ENCODE measurements at places on chromosomes 7 and 10.

- no peak for DNase-seq
These were observed 24.6 kb downstream of the JAZF1 start for GRCh38 chr7:28155964-28156363.

- DNase-seq, result no peak
These were observed 140.5 kb downstream of the PKD1L1 start for GRCh38 chr7:47807756-47808155.

DNA sequence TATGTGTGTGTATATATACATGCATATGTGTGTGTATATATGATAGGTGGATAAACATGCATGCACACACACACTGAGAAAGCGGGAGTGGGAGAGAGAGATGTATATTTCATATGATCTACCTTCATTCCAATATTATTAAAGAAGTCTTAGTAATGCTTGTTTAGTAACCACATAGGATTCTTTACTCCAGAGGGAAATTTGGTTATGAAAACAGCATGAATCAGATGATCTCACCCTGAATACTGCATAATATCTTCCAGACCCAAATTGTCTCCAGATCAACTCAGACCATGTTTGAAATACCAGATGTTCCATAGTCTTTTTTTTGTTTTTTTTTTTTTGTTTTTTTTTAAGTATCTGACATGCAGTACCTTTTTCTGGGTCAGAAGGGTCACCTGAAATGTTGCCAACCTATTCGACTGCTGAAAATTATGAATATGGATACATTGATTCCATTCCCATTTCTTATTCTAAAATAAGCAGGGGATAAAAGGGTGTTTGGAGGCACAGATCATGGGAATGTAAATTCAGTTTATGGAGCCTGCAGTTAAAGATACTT, 17.4 kb downstream of the TES start:
- DNase-seq, result peak; percentile 87

DNA sequence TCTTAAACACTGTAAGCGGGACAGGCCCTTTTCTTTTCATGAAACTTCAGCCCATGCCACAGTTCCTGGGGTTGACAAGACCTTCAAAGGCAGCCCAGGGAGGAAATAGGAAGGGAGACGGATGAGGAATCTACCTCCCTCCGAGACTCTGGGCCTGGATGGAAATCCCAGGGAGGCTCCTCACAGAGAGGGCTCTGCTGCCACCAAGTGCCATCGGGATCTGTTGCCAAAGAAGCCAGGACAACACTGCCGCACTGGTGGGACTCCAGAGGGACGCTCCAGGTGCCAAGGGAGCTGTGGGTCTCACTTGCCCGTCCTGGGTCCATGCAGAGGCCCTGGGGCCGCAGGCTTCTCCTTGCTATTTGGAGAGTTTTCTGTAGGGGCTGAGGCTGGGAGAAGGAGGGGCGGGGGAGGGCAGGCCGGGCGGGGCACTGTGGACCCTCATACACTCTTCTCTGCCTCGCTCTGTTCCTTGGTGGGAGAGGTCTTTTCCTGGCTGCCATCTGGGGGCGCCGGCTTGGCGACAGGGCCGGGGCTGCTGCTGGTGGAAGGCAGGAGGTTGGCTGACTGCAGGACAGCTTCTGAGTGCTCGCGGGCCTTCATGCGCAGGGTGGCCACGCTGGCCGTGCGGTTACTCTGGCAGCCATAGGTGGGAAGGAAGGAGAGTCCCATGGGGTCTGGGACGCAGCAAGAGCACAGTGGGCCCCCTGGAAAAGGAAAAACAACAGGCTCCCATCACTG, 30.0 kb downstream of the DRGX start:
- DNase-seq, result no peak

DNA sequence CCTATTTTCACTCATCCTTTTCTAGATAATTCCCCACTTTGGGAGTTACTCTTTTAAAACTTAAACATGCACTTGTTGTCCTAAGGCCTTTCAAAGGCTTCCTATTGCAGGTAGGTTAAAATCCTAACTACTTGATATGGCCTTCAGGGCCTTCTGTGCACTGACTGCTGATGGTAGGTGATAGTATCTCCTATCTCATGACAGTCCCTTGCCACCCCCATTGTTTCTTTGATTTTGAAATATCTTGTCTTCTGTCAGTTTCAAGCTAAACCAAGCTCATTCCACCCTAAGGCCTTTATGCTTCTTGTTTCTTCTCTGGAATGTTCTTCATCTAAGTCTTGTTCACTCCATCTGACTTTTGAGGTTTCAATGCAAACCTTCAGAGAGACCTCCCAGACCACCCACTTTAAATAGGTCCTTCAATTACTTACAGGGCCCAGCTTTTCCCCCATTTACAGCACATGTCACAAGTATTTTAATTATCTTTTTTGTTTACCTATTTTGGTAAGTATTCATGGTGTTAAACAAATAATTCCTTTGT, 2.4 kb upstream of the MTPN start:
- no peak for DNase-seq

DNA sequence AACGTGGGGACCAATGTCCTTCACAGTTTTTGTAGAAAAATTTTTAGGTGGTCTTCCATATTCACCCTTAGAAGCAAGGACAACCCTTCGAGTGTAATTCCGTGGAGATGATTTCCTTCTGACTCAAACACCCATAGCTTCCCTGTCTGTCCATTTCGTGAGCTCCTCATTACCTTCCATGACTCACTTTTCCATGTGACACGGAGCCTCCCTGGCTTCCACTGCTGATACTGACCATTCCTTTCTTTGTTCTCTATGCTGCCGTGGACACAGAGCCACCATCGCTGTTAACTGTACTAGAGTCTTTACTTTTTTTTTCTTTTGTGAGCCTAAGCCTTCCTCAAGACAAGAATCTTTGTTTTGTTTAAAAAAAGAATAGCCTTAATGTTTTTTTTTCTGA, 12.5 kb upstream of the ARMS2 start:
- no peak for DNase-seq

DNA sequence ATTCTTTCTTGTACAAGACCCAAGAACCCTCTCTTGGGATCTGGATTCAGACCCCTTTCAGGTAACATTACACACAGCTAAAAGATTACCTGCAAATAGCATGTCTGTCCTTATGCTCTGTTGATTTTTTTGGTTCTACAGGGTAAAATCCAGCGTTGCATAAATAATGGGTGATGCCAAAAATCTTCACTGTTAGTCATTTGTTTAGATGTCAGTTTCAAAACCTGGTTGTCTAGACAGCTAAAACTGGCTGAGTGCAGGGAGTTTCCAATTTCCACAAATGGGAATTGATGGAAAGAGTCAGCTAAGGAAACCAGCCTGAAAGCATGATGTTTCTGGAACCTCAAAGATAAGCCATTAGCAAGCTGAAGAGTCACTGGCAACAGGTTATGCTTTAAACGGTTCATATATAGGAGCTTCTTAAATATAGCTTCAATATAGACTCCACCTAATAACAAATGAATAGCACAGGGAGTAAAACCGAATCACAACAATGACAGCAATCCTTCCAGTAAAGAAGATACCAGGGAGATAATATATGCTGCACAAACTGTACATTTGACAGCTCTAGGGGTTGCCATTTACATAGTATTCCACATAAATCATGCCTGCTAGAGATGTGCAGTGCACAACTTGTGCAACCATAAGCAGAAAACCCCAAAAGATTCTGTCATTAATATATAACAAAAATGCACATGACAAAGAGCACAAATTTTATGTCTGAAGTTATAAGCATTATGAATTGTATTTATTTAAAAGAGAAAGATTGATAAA, 20.4 kb downstream of the CCDC71L start:
- DNase-seq, result no peak

GRCh38 chr10:29957907-29958331, 101.5 kb downstream of the JCAD start:
- peak; percentile 49 for DNase-seq

- no peak for DNase-seq
These were observed 2.1 kb downstream of the CAMK2G start for GRCh38 chr10:73872190-73872710.

DNA sequence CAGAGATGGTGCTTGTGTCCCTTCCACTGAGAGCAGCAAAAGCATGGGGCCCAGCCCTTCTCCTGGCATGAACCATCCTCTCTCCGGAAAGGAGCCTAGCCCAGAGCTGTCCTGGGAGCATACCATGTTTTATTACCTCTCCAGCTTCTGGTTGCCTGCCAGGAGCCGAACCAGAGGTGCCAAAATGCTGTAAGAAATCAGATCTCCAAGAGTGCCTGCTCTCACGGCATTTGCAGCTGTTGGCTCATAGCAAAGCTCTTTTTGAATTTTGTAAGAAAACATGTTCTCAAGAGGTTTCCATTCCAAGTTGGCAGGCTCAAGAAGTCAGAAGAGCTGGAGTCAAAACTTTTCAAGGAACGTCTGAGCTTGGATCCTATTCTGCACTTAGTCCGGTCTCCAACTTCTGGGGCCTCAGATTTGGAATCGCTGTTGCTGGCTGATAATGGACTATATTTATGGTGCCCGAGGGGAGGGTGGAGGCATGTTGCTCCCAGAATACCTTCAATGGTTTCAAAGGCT, 211.7 kb upstream of the MKI67 start:
- DNase-seq, result peak; percentile 75

DNA sequence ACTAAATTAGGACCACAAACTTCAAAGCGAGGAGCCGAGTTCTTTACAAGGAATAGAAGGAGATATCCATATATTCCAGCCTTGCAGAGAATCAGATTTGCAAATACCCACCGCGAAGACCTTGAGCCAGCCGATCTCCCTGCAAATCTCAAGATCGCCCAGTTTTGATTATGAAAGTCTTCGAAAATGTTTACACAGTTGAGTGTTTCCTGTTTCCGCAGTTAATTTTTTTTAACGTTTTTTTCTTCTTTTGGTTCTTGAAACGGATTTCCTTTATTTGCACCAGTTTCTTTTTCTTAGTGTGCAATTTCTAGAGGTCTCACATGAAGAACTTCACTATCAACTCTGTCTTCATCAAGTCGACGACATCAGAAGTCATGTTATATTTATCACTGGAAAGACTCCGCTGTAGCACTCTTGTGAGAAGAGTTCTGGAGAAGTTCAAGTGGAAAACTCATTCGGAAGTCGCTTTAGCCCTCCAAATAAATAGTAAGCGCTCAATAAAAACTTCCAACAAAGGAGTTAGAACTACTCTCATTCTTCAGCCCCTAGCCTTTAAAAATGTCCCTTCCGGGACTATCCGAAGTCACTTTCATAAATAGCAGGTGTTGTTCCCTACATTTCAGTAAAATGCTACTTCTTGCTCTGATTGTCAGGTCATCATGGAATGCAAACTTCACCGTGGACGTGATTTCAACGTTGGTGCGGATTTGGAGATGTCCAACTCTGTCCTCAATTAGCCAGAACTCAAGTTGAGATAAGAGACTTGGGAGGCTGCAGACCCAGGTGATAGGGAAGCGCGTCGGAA, 11.9 kb upstream of the SPAG6 start:
- no peak for DNase-seq
